ENCODE measurements at places on chromosomes 6 and 20.
A peak's percentile ranks its signal among the peaks of the same experiment; 100 is the strongest.

- DNase-seq = peak; percentile 90
These were observed 80.2 kb downstream of the FAM50B start for GRCh38 chr6:3929281-3929798.

GRCh38 chr6:159726255-159726917 lies 920 bp upstream of the WTAP start:
- no peak for DNase-seq

DNA sequence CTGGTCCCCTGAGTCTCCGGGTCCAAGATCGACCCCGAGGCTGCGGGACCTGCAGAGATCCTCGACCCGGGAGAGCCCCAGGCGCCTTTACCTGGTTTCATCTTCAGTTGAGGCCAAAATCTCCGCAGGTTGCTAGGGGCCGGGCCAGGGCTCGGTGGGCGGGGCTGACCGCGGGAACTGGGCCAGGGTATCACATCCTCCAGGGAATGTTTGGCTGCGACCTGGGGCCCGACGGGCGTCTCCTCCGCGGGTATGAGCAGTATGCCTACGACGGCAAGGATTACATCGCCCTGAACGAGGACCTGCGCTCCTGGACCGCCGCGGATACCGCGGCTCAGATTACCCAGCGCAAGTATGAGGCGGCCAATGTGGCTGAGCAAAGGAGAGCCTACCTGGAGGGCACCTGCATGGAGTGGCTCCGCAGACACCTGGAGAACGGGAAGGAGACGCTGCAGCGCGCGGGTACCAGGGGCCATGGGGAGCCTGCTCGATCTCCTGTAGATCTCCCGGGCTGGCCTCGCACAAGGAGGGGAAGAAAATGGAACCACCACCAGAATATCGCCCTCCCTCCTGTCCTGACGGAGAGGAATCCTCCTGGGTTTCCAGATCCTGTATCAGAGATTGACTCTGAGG lies 53.8 kb upstream of the POLR1H start:
- no peak for DNase-seq

- no peak for DNase-seq
These were observed 129.5 kb upstream of the SULF2 start for GRCh38 chr20:47914792-47915191.

- no peak for DNase-seq
These were observed 20.0 kb downstream of the IRF4 start for GRCh38 chr6:411402-412145.
